ENCODE measurements at places on chromosomes 11 and 22. TPM values are rescaled to one million over a fixed set of nuclear protein-coding genes. Genes with fewer than 3 reads are reported as not detected.

TUG1 gene
- total RNA-seq: 33.8 TPM

NXPE1 gene
- not detected for total RNA-seq

TYR gene
- total RNA-seq: not detected

CHRM1 gene
- not detected for total RNA-seq

TTC9C gene
- 22.9 TPM for total RNA-seq

HOATZ gene
- total RNA-seq: not detected

- DNase-seq: no peak
Observed at GRCh38 chr11:118276422-118276821, 12.3 kb upstream of the MPZL2 start.

DNA sequence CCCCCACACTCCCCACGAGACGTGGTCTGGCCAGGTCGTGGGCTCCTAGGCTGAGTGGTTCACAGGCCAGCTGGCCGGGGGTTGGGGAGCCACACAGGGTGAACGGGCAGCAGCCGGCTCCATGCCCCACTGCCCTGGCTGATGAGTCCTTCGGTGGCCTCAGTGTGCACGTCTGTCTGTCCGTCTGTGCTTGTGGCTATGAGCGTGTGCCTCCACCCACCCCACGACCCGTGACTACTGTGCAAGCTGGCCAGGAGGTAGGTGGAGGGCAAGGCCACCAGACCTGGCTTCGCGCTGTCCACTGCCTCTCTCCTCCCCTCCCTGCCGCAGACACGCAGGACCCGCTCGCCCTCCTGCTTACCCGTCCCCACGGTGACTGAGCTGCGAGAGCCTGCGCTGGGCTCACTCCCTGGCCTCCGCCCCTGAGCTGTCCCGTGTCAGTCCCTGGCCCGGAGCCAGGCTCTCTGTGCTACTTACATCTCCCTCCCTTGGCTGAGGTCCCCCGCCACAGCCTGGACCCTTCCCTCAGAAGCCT lies 14.1 kb downstream of the CSDC2 start:
- DNase-seq: no peak

GRCh38 chr11:130535520-130535919 lies 87.1 kb downstream of the ADAMTS15 start:
- DNase-seq: no peak

DNA sequence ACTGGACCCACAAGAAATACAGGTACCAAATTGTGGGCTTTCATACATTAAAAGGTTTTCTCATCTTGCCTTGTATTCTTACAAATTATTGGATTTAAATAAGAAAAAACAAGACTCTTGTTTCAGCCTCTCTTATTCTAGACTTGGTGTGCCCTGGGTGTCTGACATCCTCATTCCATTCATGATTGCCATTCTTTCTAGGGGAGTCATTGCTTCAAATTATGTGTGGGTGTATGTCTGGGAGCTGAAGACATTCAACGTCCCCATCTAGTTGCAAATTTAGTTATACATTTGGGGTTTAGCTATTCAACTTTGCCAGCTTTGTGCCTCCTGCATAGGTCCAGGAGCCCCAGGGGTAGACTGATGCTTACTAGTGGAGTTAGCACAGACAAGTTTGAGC lies 18.1 kb downstream of the MAML2 start:
- no peak for DNase-seq

DNA sequence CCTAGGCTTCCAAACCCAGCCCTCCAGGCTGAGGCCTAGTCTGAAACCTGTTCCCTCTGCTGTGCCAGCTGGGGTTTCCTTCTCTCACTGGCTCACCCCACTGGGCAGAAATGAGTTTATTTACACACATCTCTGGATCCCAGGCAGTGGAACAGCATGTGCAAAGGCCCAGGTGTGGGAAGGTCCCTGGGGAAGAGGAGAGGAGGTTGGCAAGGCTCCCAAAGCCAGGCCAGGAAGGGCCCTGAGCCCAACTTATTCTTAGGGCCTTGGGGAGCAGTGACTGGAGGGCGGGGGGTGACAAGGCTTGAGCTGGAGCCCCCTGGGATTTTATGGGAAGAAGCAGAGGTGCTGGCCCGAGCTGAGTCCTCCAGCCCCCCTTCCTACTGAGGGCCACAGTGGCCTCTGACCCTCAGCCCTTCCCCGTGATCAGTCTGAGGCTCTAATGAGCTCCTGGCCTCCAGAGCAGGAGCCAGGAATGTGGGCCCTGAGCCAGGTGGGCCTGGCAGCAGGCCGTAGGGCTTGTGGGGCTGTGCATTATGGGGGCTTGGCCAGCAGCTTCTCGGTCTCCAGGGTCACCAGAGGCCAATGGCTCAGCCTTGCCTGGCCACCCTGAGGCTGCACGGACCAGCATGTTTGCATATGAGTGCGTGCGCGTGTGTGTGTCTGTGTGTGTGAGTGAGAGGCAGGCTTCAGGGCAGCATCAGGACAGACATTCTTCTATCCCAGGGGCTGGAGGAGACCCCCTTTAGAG lies 2.9 kb downstream of the MYO7A start:
- DNase-seq: no peak

- DNase-seq: no peak
Observed at GRCh38 chr11:21653951-21654421, 538.9 kb upstream of the ANO5 start.

- no peak for DNase-seq
Observed at GRCh38 chr11:82267186-82267585, 466.5 kb downstream of the FAM181B start.

DNA sequence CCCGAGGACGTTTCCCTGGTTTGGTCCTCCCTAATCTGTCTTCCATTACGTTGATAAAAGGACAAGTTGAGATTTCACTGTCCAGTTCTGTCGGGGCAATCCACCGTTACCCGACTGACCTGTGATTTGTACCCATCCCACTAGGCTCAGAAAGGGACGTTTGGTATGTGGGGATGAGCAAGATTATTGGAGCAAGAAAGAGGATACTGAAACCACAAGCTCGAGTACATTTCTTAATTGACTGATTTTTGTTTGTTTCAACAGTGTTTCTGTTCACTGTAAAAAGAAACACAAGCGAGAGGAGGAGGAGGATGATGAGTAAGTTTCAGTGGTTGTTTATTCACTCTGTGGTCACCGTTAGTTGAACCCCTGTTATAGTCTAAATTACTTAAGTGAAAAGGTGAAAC lies 969 bp downstream of the CCDC117 start:
- DNase-seq: no peak

- DNase-seq: no peak
Observed at GRCh38 chr22:26197425-26197824, 28.2 kb downstream of the SEZ6L start.

DNA sequence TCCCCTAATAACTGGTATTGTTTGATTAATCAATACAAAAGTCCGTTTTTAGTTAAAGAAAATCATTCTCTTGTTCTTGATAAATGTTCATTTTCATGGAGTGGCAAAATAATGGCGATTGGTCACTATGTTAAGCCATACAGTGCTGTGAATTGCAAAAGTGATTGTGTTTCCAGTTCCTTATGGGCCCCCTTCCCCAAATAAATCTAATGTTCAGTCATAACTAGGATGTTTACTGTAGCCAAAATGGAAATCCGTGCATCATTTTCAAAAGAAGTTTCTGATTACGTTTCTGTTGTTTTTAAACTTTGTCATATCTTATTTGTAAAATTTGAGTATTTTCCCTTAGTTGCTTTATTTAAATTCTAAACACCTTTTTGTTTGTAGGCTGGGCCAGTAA lies 845 bp downstream of the RBM7 start:
- DNase-seq: no peak

- DNase-seq: no peak
Observed at GRCh38 chr11:38315151-38315550, 1717.1 kb upstream of the RAG2 start.

DNA sequence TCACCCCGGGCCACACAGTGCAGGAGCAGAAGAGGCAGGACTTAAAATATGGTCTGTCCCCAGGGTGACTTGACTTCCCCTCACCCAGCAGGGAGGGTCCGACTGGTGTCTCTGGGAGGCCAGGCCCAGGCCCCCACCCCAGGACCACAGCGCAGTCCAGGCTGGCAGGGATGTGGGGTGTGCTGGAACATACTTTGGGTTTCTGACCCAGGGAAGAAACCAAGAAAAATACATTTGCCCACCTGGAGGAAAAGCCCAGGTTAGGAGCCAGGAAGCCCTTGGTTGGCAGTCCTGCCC lies 5.2 kb downstream of the C1QTNF6 start:
- no peak for DNase-seq

- DNase-seq: peak; percentile 41
Observed at GRCh38 chr11:117230286-117230961, 1.4 kb downstream of the PCSK7 start.

- no peak for DNase-seq
Observed at GRCh38 chr11:71388637-71389235, 59.5 kb downstream of the DHCR7 start.

GRCh38 chr11:44828296-44828695 lies 101.5 kb downstream of the TSPAN18 start:
- DNase-seq: no peak

DNA sequence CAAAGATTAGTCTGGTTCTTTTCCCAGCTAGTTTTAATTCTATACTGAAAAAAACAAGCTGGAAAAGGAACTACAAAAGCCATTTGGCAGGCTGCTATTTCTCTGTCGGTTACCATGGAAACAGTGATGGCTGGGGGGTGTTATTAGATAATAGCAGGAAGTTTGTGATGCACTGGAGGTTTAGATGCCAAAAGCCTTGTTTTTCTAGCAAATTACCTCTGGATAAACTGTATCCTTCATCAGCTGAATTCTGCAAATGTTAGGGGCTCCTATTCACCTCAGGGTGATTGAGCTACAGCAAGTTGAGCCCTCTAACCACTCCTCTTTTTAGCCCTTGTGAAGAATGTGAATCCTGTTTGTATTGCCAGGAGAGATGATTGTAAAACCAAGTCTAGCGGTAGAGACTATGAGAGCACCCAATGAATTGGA lies 25.2 kb downstream of the ALKBH3 start:
- DNase-seq: no peak

- DNase-seq: peak; percentile 24
Observed at GRCh38 chr11:35141571-35141971, 2.6 kb downstream of the CD44 start.

DNA sequence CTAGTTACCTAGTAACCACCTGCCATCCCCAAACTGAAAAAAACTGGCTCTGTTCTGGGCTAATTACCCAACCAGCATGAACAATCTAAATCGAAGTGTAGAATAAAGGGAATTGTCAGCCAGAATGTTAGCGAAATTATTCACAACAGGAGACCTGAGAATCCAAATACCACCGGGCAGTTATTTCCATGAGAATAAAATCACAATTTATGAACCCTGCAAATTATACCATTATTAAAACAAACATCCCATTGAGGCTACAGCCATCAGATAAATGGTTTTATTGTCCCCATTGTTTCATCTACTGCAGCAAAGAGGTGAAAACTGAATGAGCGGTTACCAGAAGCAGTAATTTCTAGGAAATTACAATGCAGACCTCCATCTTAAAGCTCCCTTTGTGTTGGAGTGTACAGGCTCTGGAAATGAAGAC lies 21.7 kb downstream of the FAM168A start:
- DNase-seq: no peak

- DNase-seq: no peak
Observed at GRCh38 chr22:35032571-35032970, 33.4 kb upstream of the ISX start.

DNA sequence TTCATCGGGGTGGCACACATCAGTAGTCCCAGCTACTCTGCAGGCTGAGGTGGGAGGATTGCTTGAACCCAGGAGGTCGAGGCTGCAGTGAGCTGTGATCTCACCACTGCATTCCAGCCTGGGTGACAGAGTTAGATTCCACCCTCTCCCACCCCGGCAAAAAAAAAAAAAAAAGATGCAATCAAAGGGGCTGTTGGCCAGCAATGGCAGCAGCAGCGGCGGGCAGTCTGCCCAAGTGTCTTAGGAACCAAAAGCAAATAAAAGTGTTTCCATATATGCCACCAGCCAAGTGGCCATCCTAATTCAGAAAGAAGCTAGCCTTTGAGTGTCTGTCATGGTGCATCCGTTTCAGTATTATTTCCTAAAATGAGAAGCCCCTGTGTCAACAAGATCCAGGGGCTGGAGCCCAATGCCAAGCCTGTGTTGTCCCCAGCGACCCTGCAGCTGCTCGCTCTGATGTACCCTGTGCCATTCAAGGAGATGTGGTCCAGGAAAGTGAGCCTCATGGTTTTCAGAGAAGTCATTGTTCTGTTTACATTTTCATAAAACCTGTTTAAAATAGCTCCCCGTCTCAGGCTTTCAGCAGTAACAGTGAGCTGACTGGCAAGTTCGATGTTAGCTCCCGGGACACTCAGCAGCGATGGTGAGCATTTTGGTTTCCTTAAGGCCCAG lies 12.5 kb downstream of the CDPF1 start:
- no peak for DNase-seq

DNA sequence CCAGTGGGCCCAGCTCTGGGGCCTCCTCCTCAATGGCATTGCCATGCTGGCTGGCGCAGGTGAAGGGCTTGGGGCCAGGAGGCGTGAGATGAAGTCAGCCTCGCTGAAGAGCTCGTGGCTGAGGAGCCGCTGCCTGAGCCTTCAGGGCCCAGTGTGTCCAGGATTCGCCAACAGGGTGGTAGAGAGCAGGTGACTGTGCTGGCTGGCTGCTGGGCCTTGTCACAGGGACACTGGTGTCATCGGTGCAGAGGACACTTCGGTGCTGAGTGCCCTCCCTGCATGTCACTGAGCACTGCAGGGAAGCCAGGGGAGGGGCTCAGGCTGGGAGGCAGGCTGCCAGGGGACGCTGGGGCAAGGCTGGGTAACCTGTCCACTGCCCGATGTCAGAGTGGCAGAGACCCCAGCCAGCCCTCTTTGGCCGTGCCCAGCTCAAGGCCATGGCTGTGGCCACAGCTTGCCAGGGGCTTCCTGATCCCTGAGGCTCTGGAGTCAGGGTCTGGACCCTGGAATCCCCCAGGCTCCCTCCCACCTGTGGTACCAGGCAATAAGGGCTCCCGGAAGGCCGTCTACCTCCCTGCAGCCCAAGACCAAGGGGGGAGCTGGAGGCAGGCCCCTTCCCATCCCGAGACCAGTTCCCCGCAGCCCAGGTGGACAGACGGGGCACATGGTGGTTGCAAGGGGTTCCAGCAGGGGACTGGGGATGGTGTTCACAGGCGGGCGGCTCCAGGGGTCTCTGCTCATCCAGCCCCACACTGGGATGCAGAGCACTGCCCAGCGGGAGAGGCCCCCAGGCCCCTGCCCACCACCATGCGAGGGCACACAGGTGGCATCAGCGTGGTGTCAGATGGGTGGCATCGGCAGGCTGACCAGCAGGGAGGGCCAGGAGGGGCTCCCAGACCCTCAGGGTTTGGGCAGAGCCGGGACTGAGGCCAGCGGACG lies 63.9 kb downstream of the ARFGAP3 start:
- DNase-seq: no peak
